ENCODE measurements at places on chromosomes 5 and 9.

- no peak for DNase-seq
Observed at GRCh38 chr5:40001796-40002195, 577.0 kb upstream of the DAB2 start.

DNA sequence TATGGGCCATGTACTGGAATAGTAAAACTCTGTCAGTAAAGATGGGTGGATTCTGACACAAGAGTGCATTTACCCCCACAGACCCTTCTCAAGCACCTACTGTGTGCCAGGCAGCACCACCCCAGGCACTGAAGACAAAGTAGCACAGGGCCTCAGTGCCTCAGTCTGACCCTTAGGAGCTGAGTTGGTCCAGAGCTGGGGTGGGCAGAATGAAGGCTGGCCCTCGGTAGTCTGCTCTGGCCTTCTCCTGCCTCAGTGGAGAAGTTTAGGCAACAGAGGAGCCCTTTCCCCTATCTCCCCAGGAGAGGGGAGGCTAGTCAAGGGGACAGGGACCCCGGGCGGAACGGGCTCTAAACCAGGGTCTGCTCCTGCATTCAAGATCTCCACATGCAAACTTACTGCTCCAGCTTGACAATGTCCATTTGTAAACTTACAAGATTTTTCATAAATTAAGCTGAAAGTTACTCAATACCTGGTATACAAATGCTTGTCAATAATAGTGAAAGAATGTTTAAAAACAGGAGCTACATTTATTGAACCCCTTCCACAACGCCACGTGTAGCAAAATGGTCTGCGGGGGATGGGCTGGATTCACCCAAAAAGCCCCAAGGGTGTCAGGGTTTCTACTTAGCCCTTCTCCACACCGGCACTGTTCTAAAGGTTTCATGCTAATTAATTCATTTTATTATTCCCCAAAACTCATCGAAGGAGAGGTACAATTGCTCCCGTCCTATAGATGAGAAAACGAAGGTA is 1.5 kb downstream of the VDAC1 start:
- DNase-seq: no peak

- no peak for DNase-seq
Observed at GRCh38 chr9:73152953-73153352, 1.3 kb downstream of the ANXA1 start.

DNA sequence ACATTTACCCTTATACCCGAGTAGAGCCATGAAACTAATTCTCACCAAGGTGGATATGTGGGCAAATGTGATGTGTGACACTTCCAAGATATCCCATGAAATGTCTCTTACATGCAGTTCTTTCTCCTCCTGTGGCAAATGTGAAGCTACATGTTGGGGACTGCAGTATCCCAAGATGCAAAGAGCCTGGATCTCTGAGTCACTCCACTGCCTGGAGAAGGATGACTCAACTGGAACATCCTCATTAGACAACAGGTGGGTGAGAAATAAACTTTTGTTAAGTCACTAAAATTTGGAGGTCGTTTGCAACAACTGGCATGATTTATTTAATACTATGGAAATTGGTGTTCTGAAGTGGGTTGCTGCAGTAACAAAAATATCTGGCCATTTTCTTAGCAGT is 36.5 kb upstream of the TENT4A start:
- no peak for DNase-seq

Data from NCI-H1417 treated with DMSO at 0.1 percent for 48 hours (cell line).